Pulmonary artery endothelial cell (primary cell): ENCODE measurements at places on chromosomes 3 and 15.

DNA sequence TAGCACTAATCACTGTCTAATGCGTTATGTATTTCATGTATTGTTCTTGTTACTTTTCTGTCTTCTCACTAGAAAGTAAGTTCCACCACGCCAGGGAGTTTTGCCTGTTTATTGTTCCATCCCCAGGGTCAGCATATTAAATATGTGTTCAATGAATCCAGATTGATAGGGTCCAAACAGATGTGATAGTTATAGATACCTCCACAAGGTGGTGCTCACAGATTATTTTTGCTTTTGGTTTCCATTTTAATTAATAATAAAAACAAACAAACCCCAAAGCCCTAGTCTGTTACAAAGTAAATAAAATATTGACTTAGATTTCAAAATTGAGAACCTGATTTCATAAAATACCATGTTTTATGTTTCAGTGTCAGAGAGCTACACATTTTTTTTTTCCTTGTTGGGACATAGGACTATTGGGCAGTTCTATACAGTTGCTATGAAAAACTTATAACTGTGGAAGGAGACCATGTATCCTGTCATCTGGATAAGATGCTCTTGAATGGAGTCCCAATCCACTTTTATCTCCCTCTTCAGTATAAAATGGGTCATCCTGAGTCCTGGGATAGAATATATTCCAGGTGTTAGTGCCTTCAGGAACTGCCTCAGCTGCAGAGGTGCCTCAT, 12.4 kb downstream of the OTOL1 start:
- DNase-seq: no peak

DNA sequence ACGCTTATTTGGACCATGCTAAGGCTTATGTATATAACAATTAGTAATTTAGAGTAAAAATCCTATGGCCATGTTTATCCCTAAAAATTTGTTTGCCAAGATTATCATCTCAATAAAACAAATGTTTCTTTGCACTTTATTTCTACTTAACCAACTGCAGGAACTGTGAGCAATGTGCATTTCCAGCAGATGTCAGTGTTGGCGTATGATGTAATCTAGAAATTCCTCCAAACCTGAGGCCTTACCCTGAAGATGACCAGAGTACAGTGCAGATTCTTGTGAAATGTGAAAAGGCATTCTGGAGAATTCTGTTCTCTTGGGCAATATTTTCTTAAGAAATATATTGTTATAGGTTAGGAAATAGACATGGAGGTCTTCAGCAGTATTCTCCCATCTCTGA, 205.9 kb downstream of the MBNL1 start:
- DNase-seq: no peak

- peak; percentile 17 for DNase-seq
Observed at GRCh38 chr15:67542420-67543347, at the start of gene MAP2K5. Gene MAP2K5 (plus strand): TSS chr15:67542703. CDS start chr15:67543336, 633 bp downstream.

DNA sequence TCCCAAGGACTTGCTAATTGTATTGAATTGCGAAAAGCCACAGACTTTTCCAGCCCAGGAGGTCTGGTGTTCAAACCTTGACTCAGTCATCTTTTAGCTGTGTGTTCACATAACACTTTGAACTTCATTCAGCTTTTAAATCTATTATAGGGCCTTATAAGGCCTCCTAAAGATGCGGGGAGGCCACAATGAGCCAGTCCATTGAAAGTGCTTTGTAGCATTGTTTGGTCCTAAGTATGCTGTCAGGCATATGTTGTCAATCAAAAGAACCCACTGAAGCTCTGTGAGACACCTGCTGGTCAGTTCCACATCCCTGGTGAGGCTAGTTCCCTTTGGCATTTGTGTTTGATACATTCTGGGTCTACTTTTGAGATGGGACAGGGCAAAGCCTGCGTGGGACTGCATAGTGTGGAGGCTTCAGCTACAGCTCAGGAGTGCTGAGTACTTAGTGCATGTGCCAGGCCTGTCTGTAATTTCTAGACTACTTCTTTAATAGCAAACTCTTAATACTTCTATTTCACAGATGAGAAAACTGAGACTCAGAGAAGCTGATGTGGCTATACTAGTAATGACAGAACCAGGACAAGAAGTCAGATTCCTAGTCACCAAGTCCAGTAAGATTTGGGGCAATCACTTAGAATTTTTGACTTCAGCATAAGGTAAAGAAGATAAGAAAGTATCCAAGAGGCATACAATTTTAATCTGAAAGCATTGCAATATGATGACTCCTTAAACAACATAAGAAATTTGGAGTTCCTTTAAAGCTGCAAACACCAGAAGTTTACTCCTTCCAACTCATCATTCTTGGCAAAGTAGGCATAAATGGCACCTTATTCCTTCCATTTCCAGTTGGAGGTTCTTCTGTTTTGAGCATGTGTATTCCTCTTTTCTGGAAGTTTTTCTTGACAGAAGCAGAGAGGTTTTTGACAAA, 213.0 kb downstream of the PDCD6IP start:
- no peak for DNase-seq
